ENCODE measurements at places on chromosomes 6 and 20.

DNA sequence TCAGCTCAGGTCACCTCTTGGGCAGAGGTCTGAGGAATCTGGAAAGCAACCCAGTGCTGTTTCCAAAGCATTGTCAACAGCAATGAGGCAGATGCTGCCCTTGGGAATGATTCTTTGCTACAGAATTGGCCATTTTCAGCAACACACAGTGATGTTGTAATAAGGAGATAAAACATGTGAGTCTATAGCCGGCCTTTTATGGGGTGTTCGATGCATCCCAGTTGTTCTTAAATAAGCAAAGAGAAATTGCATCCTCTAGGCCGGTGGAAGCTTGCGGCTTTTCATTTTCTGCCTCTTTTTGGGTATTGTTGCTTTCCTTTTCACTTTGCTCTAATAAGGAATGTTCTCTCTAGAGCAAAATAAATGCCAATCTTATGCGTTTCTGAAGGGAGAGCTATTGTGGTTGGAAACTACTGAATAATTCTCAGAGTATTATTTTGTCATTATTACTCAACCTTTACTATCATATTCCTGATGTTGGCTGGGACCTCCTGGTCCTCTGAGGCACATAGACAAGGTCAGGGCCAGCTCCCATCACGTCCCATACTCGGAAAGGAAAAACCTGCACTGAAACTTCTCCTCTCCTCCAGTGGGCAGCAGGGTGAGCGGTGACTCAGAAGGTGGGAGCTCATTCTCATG, 214.2 kb downstream of the CDH26 start:
- no peak for DNase-seq

- peak; percentile 64 for DNase-seq
These were observed 361.9 kb upstream of the JARID2 start for GRCh38 chr6:14883921-14884320.

DNA sequence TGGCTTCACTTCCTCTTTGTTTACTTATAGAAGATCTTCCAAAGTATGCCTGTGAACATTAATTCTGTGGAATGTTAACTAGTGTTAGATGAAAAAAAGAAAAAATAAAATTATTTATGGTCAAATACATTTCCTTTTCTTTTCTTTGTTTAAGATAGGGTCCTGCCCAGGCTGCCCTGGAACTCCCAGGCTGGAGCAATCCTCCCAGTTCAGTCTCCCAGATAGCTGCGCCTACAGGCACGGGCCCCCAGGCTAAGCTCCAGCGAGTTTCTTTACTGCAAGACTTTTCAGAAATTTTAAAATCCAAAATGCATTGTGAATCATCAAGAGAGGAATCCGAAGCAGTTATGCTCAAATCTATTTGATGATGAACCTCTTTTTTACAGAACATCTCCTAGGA, 39.3 kb upstream of the IL20RA start:
- DNase-seq, result no peak

GRCh38 chr6:145031962-145032361, 703.4 kb downstream of the EPM2A start:
- no peak for DNase-seq

- peak; percentile 65 for DNase-seq
These were observed 70.1 kb upstream of the BMP2 start for GRCh38 chr20:6697228-6697972.

DNA sequence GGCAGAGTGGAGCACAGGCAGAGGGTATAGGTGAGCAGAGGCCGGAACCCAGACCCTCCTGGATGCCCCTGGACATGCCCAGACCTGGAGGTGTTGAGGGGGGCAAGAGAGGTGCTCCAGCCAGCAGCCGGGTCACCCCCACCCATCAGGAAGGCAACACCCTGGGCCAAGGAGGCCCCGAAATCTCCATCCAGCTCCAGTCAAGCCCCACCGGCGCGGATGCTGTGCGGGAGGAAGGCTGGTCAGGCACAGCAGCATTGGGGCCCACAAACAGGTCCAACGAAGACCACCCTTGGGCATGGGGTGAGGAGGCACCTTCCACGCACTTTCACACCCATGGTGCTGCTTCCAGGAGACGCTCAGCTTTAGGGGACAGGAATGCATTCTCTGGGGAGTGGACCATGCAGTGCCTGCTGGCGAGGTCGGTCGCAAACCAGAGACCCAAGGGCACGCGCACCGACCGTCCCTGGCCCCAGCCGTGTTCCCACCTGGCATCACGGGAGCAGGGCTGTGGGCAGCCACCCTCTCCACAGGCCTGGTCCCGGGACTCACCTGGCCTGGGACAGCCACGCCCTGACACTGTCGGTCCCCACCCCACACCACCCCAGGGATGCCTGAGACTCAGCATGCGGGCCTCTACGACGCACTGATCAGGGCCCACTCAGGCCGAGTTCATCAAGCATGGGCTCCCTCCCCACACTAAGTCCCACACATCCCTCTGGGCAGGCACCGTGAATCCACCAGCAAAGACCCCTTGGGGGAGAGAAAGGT, 43.6 kb upstream of the ZBP1 start:
- DNase-seq, result peak; percentile 44

DNA sequence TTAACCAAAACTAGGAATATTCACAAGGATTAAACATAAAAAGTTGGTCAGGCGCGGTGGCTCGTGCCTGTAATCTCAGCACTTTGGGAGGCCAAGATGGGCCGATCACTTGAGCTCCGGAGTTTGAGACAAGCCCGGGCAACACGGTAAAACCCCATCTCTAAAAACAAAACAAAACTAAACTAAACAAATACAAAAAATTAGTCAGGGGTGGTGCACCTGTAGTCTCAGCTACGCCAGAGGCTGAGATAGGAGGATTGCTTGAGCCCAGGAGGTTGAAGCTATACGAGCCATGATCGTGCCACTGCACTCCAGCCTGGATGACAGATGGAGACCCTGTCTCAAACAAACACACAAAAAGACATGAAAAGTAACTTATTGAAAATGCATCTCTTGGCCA, 3.2 kb downstream of the PSORS1C2 start:
- DNase-seq, result no peak

DNA sequence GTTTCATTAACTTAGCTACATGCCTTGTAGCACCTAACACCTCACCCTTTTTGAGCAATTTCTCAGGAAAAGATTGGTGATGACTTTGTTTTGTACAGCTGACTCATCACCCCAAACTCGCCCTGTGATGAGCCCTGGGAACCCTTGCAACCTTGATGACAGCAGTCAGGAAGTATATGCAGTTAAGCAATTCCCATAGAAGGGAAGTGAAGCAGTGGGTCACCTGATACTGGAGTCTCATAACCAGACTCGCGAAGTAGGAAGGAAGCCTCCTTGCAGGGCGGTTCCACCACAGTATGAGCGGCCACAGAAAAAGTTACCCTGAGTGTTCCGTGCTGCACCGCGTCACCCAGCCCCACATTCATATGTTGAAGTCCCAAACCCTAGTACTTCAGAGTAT, 82.0 kb upstream of the EDN1 start:
- DNase-seq, result no peak

DNA sequence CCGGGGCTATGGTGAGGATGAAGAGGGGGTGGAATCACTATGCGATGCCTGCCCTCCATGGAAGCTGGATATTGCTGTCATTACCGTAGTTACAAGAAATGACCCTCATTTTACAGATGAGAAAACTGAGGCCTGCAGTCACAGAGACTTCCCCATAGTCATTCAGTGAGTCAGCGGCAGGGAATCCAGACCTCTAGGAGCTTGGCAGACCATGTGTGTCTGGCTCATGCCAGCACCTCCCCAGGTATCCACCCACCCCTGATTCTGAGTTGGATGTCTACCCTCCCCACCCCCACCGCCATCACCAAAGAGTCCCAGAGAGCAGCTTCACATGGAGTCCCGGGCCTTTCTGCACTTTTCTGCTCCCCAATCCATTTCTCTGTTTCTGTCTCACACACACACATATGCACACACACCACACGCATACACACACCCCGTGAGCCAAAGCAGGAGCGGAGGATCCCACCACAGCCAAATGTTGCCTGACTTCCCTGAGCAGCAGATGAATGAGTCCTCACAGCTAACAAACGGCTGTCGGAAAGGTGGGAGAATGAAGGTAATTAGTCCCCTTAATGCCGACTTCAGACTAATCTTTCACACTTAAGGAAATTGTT, 24.8 kb downstream of the CDH22 start:
- no peak for DNase-seq

- no peak for DNase-seq
These were observed 1.9 kb downstream of the FAM135A start for GRCh38 chr6:70415247-70415646.

GRCh38 chr6:107444277-107444676, 15.1 kb downstream of the PDSS2 start:
- DNase-seq, result no peak

DNA sequence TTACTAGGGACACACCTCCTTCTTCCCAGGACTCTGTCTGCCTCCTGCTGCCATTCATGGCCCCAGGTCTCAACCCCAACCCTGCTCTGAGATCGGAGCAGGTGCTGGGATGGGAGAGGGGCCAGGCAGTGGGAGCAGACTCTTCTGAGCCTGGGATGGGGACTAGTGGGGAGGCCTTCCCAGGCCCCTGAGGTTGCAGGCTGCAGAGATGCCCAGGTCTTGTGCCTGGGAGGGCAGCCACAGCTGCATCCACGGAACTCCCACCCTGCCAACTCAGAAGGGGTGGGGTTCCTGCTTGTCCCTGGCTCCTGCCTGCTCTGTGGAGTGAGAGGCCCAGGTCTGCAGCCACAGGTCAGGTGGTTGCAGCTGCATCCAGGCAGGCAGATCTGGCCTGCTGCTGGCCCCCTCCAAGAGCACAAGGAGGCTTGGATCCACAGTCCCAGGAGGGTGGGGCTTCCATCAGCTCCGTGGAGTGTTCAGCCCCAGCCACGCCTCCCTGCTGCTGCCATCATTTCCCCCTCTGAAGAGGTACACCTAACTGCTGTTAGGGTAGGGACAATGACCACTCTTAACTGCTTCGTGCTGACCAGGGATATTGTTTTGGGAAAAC, 2.9 kb upstream of the SLC22A1 start:
- peak; percentile 24 for DNase-seq

- DNase-seq, result no peak
These were observed 119.9 kb downstream of the INSM1 start for GRCh38 chr20:20487811-20488210.

GRCh38 chr6:22880686-22881433, 311.5 kb downstream of the HDGFL1 start:
- DNase-seq, result no peak

GRCh38 chr20:63101781-63102720, 95.3 kb upstream of the BHLHE23 start:
- DNase-seq, result peak; percentile 66

DNA sequence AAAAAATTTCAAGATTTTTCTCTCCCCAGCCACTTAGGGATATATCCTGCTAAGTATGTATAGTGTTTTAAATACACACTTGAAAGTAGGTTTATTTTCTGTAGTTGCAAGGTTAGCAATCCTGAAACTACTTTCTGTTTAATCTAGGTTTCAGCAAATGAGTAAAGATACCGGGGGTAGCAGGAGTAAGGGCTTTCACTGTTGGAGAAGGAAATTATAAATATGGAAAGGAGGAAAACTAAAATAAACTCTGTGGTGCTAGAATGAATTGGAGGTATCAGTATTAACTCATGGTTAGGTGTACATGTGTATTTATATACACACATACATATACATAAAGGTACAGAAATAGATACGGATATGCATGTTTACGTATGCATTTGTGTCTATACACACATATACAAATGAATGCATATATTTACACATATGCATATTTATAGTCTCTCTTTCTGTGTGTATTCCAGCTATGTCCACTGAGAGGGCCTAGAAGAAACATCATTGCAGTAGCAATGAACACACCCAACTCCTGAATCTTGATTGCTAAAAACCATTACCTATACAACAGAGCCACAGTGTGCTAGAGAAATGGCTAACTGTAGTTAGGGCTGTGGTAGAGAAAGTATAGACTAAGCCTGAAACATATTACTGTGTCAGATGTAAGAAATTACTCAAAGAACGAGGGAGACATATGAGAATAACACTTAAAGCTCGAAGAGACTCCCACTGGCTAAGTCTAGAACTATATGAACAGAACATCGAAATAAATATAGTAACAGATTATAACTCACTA, 95.9 kb upstream of the EMILIN3 start:
- DNase-seq, result no peak

- DNase-seq, result no peak
These were observed 17.1 kb downstream of the GSTA2 start for GRCh38 chr6:52746213-52746612.

DNA sequence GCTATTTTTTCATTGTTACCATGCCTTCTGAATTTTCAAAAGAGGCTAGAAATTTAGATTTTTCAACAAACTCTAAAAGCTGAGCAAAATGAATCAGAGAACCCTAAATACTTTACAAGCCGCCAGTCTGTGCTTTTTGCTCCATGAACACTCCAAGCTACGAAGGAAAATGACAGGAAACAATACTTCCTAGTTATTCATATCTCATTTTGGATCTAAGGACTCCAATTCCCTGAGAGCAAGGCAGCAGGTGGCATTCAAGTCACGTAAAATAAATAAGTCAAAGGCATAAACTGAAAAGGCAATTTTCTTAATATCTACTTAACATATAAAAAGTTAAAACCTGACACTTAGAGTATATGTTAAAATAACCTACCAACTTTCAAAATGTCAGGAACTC, 50.6 kb downstream of the PDSS2 start:
- no peak for DNase-seq

GRCh38 chr6:46410334-46410953, 80.8 kb downstream of the RCAN2 start:
- no peak for DNase-seq

GRCh38 chr6:2998998-2999617, 586 bp upstream of the NQO2 start:
- no peak for DNase-seq

- DNase-seq, result no peak
These were observed 76.9 kb upstream of the MAFB start for GRCh38 chr20:40765814-40766480.

DNA sequence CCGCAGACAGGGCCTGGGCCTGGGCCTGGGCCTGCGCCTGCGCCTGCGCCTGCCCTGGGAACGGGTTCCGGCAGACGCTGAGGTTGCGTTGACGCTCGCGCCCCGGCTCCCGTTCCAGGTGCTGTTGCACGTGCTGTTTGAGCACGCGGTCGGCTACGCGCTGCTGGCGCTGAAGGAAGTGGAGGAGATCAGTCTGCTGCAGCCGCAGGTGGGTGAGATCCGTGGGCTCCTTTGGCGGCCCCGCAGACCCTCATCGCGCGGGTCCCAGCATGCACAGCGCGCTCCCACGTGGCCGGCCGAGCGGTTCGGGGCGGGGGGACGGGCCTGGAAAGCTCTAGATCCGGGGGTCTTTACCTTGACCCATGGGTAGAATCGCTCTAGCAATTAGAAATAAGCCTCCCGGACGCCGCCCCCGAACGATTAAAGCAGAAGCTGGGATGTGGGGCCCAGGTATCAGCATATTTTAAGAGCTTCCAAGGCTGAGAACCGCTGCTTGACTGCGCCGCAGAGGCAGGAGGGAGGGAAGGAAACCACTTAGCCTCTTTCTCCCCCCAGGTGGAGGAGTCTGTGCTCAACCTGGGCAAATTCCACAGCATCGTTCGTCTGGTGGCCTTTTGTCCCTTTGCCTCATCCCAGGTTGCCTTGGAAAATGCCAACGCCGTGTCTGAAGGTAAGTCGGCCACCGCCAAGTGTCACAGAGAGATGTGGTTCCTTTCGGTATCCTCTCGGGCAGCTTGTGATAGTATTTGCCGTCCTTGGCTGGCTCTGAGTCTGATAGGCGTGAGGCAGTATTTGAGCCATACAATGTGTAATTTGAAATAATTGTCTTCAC, 508 bp downstream of the NOP56 start:
- no peak for DNase-seq
